NCI-H226 (cell line): ENCODE measurements at places on chromosomes 13 and 19.

DNA sequence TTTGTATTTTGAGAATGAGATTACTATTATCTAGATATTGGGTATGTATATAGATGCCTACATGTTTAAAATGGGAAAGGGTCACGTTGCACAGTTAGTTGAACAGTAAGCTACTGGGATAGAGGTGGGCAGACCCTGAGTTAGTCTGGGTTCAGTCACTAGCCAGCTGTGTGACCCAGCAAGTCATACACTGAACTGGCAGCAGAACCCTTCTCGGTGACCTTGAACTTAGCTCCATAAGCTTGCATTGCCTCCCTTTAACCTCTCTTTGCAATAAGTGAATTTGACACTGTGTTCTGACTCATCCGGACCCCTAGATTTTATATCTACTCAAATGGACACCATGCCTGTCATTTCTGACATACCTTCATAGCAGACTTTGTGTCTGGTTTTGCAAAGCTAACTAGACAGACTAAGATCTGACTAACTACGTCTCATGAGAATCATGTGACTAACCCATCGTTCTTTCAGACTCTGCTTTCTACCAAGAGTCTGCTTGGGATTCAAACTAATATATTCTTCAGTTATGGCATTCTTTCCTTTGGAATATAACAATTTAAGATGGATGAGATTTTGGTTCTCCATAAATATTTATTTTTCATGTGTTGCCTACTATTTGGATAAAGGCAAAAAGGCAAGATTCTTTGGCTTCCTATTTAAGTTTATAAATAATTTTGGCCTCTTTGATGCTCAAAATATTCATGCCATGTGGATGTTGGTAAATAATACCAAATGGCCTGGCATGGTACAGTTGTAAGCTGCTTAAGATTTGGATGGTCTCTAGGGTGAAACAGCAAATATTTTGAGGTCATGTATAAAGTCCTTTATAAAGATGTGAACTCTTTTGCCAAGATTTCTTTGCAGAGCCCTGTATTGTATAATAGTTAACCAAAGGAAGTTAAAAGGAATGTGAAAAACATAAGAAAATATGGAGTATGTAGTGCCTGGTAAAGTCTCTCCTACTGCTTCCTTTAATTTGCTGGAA is 159.3 kb downstream of the ITGBL1 start:
- DNase-seq, result no peak

DNA sequence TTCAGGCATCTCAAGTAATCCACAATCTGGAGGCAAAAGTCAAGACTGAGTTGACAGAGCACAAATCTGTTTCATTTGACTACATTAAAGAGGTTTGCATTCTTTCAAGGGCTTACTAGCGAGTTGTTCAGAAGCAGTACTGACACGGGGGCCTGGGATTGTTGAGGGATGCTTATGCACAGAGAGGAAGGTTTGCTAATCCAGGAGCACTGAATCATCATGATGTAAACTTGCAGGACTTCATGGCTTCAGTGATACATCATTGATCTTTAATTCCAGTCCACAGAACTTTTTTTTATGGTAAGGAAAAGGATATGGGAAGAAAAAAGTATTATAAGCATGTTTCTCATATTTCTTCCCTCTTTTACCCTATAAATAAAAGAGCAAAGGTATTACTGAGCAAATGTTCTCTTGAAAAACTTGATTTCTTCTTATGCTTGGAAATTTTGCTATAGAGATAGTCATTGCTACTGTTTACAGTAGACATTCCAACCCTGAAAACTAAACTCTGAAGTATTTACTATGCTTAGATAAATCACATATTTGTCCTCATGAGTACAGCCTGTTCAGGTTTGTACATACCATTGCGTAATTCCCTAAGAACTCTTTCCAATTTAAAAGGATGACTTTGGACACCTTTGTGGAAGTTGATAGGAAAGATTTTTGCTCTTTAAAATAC is 65.8 kb upstream of the KPNA3 start:
- peak; percentile 95 for DNase-seq

DNA sequence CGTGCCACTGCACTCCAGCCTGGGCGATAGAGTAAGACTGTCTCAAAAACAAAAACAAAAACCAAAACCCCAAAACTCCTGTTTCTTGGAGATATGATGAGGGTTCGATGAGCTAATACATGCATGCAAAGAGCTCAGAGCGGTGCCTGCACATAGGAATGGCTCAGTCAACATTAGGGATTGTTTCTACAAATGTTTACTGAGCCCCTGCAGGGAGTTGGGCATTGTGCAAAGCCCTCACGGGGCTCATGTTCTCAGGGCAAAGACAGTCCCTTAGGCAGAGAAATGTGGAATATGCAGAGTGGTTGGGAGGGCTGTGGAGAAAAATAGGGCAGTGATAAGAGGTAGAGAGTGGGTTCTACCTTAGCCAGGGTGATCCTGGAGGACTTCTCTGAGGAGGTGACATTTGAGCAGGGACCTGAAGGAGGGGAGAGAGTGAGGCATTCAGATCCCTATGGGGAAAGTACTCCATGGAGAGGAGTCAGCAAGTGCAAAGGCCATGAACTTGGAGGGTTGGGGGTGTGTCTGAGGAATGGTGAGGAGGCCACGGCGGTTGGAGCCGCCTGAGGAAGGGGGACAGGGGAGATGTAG is 1.5 kb upstream of the EHD2 start:
- DNase-seq, result no peak

- no peak for DNase-seq
Observed at GRCh38 chr13:84446972-84447639, 564.8 kb upstream of the SLITRK1 start.

DNA sequence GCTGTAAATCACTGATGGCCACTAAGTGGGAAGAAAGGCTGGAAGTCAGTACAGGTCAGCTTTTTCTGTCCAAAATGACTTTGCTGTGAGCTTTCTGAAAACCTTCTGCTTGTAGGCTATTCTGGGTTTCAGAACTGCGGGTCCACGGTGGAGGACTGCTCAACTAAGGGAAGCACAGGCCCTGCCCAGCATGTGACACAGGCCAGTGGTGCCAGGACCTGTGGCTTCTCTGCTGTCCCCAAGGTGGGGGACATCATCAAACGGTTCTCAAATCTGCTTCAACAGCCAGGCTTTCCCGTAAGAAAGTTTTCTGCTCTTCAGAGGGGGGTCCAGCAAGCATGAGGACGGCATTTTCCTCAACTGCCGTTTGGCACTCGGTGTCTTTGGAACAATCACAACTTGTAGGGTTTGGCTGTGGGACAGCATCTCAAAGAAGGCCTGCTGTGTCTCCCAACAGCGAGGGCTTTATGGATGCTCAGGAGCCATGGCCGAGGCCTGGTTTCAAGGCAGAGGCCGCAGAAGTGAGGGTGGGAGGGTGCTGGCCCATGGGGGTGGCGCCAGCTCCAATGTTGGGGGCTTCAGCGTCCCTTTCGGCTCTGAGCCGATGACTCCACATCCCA is 3.8 kb downstream of the SGTA start:
- DNase-seq, result no peak

DNA sequence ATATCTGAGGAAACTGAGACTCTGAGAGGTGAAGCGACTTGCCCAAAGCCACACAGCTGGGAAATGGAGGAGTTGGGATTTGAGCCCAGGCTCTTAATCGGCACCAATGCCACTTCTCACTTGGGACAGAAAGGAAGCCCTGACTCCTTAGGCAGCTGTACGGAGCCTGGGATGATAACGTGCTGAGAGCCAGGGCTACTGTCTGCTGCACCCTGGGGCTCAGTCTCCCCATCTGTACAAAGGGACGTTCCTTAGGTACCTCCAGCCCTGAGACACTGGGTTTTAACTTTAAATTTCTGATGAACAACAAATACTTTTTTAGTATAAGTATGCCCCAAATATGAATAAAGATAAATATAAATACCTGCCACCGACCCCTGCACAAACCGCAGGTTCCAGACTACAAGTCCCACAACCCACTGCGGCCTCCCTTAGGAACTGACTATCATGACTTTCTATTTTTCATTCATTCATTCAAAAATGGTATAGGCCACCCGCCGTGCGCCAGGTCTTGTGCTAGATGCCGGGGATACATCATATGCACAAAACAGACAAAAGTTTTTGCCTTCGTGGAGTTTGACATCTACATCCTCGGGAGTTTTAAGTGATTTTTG is 776 bp upstream of the NCLN start:
- DNase-seq, result peak; percentile 57

DNA sequence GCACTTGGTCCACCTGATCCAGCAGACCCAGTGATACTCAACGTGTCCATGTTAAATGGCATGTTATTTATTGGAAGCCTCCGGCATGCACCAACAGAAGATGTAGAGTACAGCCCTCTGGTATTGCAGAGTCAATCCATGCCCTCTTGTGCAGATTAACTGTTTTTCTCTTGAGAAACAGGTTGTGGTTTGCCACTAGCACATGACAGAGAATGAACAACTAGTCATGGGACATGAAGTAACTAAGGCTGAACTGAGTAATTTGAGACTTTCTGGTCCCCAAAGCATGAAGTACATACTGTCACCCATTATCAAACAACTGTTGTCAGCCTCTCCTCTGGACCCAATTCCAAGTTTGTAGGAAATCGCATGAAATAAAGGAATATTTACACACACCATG is 3.2 kb downstream of the ZNF562 start:
- DNase-seq, result no peak

GRCh38 chr13:98691360-98691759 is 61.1 kb downstream of the SLC15A1 start:
- no peak for DNase-seq

GRCh38 chr13:35914662-35915061 is 216.5 kb downstream of the DCLK1 start:
- no peak for DNase-seq

DNA sequence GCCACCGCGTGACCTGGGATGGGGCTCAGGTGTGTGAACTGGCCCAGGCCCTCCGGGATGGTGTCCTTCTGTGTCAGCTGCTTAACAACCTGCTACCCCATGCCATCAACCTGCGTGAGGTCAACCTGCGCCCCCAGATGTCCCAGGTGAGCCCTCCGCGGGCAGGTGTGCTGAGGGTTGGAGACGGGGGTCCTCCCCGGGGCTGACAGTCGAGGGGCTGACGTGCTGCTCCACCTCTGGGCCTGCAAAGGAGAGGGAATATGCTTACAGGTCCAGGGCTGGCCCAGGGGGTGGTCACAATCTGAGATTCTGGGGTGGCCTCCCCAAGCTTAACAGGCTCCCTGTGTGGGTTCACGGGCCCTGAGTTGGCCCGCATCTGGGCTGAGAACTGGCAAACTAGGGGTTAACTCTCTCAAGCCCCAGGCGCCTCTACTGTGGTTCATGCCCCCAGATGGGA is 386 bp downstream of the VAV1 start:
- no peak for DNase-seq

GRCh38 chr19:3606690-3607289 is at the start of gene TBXA2R:
TSS of gene TBXA2R (minus strand) at chr19:3606875. CDS start at chr19:3600634, 6,241 bp downstream.
- DNase-seq, result peak; percentile 71

DNA sequence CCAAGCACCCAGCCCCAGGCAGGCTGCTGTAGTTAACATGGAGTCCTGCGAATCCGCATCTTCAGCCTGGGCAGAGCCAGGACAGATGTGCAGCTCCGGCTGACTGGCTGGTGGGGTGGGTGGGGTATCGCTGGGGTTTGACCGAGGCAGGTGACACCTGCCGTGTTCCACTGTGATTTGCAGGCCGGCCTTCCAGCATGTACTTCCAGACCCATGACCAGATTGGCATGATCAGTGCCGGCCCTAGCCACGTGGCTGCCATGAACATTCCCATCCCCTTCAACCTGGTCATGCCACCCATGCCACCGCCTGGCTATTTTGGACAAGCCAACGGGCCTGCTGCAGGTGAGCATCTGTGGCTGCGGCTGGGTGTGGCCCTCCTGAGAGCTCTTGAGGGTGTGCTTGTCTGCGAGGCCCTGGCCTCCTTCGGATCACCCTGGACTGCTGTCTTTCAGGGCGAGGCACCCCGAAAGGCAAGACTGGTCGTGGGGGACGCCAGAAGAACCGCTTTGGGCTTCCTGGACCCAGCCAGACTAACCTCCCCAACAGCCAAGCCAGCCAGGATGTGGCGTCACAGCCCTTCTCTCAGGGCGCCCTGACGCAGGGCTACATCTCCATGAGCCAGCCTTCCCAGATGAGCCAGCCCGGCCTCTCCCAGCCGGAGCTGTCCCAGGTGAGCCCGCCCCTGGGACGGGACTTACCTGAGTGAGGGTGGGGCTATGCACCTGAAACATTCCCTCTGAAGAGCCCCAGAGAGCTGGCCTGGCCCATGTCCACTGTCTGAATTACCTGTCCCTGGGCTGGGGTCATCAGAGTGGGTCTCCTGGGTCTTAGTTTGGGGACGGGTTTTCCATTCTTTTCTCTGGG is 30.6 kb downstream of the CERS1 start:
- no peak for DNase-seq

DNA sequence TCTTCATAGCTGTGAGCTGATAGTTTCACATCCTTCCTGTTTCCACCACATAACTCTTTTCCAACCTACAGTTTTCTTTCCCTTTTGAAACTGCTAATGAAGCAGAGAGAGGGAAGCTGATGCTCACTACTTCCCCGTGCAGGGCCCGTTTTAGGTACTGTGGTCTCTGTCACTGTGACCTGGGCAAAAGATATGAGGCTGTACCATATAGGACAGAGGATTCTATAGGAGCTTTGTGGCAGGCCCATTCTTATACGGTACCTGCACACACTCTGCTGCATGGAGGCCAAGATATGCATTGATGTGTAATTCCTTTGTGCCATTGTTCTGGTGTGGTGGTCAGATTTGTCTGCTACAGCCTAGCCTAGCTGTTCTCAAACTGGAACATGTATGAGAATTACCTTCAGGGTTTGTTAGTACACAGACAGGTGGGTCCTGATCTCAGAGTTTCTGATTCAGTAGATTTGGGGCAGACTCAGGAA is 577.3 kb downstream of the LMO7 start:
- DNase-seq, result no peak

GRCh38 chr13:29830000-29830399 is 20.4 kb downstream of the UBL3 start:
- no peak for DNase-seq

DNA sequence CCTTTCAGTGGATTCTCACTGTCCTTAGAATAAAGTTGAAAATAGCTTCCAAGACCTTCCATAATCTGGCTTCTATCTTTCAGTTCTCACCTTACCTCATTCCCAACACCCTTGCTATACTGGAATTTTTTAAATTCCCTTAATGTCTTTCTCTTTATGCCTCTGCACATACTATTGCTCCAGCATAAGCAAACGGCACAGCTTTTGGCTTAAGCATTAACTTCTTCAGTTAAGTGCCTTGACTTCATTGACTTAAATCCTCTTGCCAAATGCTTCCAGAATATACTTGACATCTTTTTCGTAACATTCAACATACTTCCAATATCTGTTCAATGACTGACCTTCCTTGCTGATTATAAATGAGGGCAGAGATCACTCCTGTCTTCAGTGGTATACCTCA is 34.0 kb downstream of the SERPINE3 start:
- DNase-seq, result no peak

GRCh38 chr13:109776575-109776974 is 9.8 kb downstream of the IRS2 start:
- no peak for DNase-seq

DNA sequence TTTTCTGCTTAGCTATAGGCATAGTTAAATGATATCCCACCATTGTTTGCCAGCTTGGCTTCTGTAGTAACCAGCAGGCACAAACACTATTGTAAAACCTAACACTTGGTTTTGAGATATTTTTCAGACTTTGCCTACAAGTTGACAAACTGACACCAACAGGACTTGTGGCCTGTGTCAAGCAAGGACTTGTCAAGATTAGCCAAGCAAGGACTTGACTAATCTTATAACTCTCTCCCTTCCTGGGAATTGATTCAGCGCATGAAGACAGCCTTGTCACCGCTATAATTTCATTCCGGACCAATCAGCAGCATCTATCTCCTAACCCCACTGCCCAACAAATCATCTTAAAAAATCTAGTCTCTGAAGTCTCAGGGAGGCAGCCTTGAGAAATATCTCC is 72.7 kb upstream of the SLITRK1 start:
- DNase-seq, result no peak

GRCh38 chr19:40614622-40615411 is 13.6 kb downstream of the LTBP4 start:
- peak; percentile 97 for DNase-seq
